ENCODE measurements at places on chromosomes 3 and 15.

GRCh38 chr3:141391298-141391990 lies 23.1 kb downstream of the ZBTB38 start:
- no peak for DNase-seq

GRCh38 chr15:43251185-43251870 lies 15.4 kb downstream of the TGM5 start:
- DNase-seq, result no peak

- peak; percentile 63 for DNase-seq
These were observed 600 bp upstream of the USP3 start for GRCh38 chr15:63503739-63504246.

- DNase-seq, result no peak
These were observed 230.1 kb downstream of the UBE3A start for GRCh38 chr15:25208735-25209134.

DNA sequence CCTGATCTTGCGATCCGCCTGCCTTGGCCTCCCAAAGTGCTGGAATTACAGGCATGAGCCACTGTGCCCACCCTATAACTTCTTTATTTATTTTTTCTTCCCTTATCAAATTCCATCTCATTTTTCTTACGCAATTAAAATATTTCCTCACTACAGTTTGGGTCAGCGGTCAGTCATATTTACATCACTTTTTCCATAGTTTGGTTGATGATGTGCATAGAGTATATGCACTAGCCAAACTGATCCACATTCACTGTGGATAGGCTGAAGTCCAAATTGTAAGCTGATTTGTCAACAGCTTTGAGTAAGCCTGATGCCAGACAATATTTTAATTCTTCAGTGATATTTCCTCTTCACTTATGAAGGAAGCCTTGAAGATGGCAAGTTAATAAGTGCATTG lies 256.3 kb downstream of the TIGIT start:
- DNase-seq, result no peak

DNA sequence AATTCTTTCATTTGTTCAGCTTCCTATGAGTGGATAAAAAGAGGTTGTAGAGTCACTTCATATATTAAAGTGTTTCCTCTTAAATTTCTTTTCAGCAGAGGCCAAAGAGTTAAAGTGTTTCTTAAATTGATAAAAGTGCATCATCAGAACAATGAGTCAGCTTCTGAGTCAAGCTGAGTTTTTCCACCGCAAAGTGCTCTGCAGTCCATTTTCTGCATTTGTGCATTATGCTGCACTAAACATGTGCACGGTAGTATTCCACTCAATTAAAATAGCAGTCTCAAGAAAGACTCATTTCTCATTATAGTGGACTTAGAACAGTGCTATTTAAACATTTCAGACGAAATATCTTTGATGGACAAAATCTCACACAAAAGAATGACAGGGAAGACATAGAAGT lies 152.0 kb downstream of the ZBBX start:
- DNase-seq, result no peak

DNA sequence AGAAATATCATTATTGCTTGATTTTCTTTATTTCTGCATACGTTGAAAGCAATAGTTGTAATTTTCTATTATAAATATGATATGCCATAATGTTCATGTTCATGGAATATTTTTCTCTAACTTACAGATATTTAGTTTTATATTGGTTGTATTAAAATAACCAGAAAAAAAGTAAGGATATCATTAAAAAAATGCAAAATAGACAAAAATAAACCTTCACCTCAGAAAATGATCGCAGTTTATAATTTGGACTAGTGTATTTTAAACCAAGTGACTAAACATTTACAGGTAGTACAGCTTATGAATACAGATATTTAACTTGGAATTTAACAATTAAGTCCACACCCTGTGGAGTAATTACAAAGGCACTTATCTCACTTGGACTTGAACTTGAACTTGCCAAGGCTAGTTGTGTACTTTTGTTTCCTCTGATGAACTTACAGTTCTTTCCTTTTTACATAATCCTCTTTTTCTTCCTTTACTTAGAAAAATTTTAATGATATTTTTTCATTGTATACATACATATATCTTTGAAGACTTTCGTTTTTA lies 156.7 kb downstream of the CHL1 start:
- no peak for DNase-seq

DNA sequence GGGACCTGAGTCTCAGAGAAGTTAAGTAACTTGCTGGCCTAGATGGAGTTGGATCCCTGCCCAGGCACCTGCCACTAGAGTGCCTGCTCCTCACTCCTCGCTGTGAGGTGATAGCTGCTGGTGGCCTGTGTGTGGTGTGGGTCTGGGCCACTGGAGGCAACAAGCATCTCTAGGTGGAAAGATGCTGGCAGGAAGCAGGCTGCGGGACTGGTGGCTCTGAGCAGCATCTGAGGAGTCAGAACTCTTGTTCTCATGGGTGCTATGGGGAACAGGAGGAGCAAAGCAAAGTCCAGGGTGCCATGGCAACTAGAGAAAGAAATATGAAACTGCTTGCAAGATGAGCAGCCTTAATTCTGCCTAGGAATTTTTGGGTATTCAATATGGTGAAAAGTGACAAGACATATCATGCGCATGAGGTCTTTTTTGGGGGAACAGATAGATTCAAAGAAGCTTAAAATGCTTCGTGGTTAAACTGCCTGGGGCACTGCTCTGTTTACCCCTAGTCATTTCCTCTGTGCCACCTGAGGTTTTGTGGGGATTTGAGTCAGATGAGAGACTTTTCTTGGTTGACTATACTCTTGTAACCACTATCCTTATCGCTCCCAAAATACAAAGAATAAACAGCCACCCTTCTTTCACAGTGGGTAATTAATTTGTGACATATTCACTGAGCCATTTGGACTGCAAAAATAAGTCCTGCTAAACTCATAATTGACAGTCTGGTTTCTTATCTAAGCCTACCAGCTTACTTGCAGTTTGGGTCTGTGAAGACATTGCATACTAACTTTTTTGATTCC lies 50.3 kb downstream of the MED12L start:
- DNase-seq, result no peak

- no peak for DNase-seq
These were observed 50.4 kb downstream of the CCNL1 start for GRCh38 chr3:157109267-157110141.

DNA sequence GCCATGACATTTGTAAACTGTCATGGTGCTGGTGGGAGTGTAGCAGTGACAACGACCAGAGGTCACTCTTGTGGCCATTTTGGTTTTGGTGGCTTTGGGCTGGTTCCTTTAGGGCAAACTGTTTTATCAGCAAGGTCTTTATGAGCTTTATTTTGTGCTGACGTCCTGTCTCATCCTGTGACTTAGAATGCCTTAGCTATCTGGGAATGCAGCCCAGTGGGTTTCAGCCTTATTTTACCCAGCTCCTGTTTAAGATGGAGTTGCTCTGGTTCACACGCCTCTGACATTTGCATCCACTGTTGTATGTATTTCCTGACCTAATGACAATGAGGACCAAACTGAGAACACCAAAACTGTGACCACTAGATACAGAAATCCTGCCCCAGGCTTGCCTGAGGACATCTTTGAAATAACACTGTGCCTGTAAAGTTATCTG lies 37.6 kb downstream of the RAB8B start:
- no peak for DNase-seq

GRCh38 chr3:131231710-131232389 lies 149.7 kb upstream of the NUDT16 start:
- no peak for DNase-seq

DNA sequence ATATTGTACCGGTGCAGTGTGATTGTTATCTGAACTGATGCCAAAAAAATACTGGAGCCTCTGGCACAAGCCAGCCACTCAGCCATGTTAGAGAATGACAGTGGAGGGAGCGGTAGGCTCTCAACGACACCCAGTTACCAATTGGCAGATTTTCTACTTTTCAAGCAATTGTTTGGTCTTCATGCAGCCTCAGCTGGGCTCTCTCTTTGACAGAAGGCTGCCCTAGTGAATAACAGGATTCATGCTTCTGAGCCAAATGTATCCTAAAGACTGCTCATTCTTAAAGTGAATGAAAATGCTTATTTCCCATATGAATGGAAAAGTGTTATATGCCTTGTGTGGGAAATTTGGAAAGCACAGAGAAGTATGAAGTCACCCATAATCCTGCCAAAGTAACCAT lies 261.2 kb upstream of the TRIM42 start:
- no peak for DNase-seq

DNA sequence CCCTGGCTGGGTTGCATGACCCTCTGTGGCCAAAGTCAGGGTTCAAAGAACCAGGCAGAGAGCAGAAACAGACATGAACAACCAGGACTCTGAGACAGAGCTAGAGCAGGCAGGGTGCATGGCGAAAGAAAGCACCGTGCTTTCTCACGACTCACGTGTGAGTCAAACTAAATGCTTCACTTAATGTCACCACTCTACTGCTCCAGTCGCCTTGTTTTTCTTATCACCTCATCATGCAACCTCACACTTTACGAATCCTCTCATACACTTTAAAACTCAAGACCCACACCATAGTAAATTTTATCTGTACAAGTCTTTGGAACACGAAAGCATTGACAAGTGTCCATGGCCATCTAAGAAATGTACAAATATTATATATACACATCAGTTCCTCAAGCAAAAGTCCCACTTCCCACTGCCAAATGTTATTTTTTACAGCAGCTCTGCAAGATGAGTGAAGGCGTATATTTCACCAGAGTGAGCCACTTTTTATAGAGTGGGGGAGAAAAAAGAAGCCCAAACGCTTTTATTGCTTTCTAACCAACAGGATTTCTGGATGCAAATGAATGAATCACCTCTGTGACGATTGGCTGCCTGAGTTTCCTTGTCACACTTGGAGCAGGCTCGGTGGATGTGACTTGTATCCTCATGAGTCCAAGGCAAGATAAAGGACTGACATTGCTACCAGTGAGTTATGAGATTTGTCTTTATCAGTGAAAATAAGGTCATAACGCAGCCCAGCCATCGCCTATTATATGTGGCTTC lies 16.0 kb upstream of the MEGF11 start:
- DNase-seq, result no peak

- no peak for DNase-seq
These were observed 5.2 kb downstream of the SNX1 start for GRCh38 chr15:64100958-64101357.

DNA sequence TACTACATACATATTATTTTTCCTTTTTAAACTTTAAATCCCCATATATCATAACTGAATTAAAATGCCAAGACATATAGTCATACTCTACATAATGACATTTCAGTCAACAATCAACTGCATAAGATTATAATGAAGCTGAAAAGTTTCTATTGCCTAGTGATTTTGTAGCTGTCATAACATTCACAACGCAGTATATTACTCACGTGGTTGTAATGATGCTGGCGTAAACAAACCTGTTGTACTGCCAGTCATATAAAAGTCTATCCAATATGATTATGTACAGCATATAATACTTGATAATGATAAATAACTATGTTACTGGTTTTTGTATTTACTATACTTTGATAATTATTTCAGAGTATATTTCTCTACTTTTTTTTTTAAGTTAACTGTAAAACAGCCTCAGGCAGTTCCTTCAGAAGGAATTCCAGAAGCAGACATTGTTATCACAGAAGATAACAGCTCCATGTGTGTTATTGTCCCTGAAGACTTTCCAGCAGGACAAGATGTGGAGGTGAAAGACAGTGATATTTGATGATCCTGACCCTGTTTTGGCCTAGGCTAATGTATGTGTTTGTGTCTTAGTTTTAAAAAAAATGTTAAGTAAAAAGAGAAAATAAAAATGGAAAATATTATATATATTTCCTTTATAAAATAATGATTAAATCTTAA lies 443.4 kb upstream of the UBE2E2 start:
- DNase-seq, result no peak

DNA sequence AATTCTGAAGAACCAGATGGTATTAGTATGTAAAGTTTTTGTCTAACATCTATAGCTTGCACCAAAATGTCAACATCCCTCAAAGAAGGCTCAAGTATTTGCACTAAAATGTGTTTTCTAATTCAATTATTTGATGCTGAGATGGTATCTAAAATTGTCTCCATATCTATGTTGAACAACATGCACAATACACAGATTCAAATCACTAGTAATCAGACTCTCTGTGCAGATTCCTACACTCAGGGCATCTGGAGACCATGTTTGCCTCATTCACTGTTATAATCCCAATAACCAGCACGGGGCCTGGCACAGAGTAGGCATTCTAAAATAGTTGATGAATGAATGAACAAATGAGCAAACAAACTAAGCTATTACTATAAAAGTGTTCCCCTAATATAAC lies 2.6 kb downstream of the FILIP1L start:
- no peak for DNase-seq

DNA sequence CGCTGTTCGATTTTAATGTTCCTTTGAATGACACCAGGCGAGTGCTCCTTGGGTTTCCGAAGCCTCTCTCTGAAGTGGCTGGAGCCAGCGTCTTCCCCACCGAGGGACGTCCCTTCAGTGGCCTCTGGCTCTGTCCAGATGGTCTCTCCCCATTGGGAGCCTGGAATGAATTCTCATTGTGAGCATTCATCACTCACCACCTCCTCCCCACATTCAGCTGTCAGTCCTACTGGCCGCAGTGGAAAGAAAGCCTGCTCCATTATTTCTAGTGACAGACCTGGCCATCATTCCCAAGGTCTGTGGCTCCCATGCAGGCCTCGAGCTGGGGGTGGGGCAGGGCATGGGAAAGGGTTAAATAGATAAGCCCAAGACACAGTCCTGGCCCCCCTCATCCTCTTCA lies 35.2 kb downstream of the ZNF710 start:
- DNase-seq, result no peak

DNA sequence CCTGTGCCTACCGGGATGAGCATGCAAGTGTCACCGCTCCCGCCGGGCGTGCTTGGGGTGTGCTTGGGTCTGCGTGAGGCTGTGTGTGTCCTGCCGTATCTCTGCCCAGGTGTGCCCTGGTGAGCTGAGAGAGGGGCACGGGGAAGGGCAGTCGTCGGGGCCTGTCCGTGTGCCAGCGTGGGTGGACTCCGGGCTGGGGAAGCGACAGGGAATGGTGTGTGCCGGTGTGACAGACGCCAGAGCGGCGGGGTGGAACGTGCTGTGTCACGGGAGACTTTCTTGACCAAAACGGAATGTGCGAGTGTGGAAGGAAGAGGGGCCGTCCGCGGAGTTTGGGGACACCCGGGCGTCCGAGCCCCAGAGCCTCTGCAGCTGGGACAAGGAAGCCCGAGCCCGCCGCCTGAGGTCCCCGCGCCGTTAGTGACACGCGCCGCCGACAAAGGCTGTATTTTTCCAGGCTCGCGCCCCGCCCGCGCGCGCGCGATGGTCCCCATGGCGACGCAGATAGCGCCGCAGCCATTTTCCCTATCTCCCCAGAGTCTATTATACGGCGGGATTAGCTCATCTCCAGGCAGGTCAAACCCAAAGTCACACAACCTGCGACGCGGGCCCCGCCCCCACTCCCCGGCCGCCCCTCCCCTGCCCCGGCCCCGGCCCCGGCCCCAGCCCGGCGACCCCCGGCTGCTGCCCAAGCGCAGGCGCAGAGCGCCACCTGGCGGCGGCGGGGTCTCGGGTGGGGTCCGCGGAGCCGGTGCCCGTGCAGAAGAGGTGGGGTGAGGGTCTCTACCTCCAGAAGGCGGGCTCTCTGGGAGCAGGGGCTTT lies 4.5 kb upstream of the GATA2 start:
- DNase-seq, result no peak

DNA sequence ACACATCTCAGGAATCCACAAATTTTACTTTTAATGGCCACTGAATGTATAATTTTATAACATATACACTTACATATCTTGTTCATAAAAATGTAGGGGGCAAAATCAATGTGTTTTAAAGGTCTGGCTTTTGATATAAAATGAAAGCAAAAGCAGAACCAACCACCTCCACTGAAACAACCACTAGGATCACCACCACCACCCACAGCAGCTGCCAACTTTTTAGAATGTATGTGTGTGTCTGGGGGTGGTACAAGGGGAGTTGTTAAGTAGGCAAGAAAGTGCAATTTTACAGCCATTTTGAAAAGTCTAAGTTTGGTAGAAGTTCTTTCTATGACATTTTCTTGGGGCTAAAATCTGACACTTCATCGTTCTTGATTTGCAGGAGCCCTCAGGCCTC lies 44.0 kb downstream of the OTOL1 start:
- no peak for DNase-seq
